ENCODE measurements at places on chromosomes 2 and 18.

GRCh38 chr2:227325839-227326195 lies 766 bp downstream of the MFF start:
- DNase-seq = peak; percentile 51
- peak overlapping the region; percentile 90 for H3K27ac ChIP-seq
- peak overlapping the region; percentile 99 for H3K4me3 ChIP-seq
- no peaks in the 10 kb centered on the region for H3K36me3 ChIP-seq
- H3K27me3 ChIP-seq = no peaks in the 10 kb centered on the region

GRCh38 chr2:158115202-158115767 lies 13.6 kb downstream of the UPP2 start:
- H3K4me1 ChIP-seq = no peaks in the 10 kb centered on the region
- no peak for DNase-seq
- peaks cover 3% of the 10 kb centered on the region for H3K27me3 ChIP-seq
- H3K4me3 ChIP-seq = no peak overlapping the region
- no peak overlapping the region for H3K27ac ChIP-seq
- H3K36me3 ChIP-seq = no peaks in the 10 kb centered on the region

- H3K4me3 ChIP-seq = no peak overlapping the region
- H3K36me3 ChIP-seq = peaks cover 5% of the 10 kb centered on the region
- H3K27ac ChIP-seq = no peak overlapping the region
- H3K27me3 ChIP-seq = no peaks in the 10 kb centered on the region
Measured at GRCh38 chr18:48798334-48799245, 152.2 kb downstream of the SMAD7 start.

- H3K27me3 ChIP-seq = no peaks in the 10 kb centered on the region
- H3K4me1 ChIP-seq = no peaks in the 10 kb centered on the region
- H3K27ac ChIP-seq = no peak overlapping the region
- H3K4me3 ChIP-seq = no peak overlapping the region
- no peaks in the 10 kb centered on the region for H3K36me3 ChIP-seq
Measured at GRCh38 chr2:152298754-152299153, 36.2 kb upstream of the FMNL2 start.

DNA sequence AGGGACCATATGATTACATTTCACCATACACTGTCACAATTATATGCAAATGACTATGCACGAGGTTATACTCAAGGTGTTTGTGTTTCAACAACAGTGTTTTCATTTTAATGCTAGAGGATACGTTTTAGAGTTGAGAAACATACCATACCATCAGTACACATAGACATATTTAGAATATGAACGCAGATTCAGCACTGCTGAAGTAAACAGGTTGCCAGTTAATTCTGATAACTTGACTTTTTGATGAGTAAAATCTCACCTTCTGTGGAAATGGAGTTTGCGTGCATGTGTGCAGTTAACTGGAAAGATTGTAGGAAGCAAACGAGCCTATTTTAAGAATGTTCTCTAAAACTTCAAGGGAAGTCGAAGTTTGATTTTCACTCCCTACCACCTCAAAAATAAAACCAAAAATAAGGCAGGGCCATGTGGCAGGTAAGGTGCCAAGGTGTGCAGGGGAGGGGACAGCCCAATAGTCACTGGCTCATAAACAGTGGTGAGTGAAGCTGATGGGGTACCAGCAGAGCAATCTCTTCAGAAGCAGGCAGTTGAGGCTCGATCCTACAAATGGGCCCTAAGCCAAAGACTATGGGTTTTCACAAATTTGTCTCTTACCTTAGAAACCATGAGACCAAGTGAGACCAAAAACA lies 213.1 kb downstream of the IKZF2 start:
- H3K4me1 ChIP-seq = no peaks in the 10 kb centered on the region
- no peaks in the 10 kb centered on the region for H3K27me3 ChIP-seq
- H3K27ac ChIP-seq = no peak overlapping the region
- no peaks in the 10 kb centered on the region for H3K36me3 ChIP-seq

Measured in fibroblast of lung (primary cell).